Lower lobe of right lung (tissue), 2 donors: ENCODE measurements at places on chromosomes 12 and 14. TPM values are rescaled to one million over a fixed set of nuclear protein-coding genes. Genes with fewer than 3 reads are reported as not detected.
A peak's percentile ranks its signal among the peaks of the same experiment; 100 is the strongest.

LRRC10 gene
- not detected for total RNA-seq

FAM181A gene
- 6.4 TPM for total RNA-seq

MSI1 gene
- 0.44 TPM for total RNA-seq

NOPCHAP1 gene
- total RNA-seq: 11.7 TPM

CELA1 gene
- total RNA-seq: not detected

OTUB2 gene
- total RNA-seq: 1.9 TPM

MYH6 gene
- total RNA-seq: 0.62 TPM

KRT3 gene
- total RNA-seq: not detected

LTBP2 gene
- 39.5 TPM for total RNA-seq

ADAM21 gene
- 0.24 TPM for total RNA-seq

DAZAP2 gene
- 259 TPM for total RNA-seq

TSPAN8 gene
- total RNA-seq: 15.3 TPM

KRT6B gene
- total RNA-seq: not detected

ANKRD52 gene
- total RNA-seq: 27.8 TPM

SLC38A1 gene
- 45.8 TPM for total RNA-seq

LMNTD1 gene
- total RNA-seq: 2.6 TPM

GRCh38 chr12:113201187-113202177 is 16.0 kb downstream of the RITA1 start:
- no peak overlapping the region for H3K27ac ChIP-seq
- H3K36me3 ChIP-seq: no peaks in the 10 kb centered on the region
- no peaks in the 10 kb centered on the region for H3K27me3 ChIP-seq
- no peak overlapping the region for H3K4me3 ChIP-seq
- no peak for DNase-seq

GRCh38 chr12:79233341-79233781 is 368.8 kb downstream of the SYT1 start:
- no peak overlapping the region for H3K4me3 ChIP-seq
- H3K27me3 ChIP-seq: no peaks in the 10 kb centered on the region
- no peaks in the 10 kb centered on the region for H3K36me3 ChIP-seq

DNA sequence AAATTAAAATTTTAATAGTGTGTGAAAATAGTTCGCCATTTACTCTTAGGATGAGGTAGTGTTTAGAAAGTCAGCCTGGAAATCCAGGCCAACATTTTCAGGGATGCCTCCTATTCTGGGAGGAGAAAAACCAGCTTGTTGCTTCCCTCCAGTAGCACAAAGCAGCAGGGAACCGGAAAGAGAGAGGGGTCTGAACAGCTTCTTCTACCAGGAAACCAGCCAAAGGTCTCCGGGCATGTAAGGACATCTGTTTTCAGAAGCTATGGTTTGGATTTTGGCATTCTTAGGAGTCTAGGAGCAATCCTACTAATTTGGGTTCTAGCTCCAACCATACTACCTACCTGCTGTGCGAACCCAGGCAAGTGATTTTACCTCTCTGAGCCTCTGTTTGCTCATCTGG is 85.3 kb downstream of the DPF3 start:
- H3K4me3 ChIP-seq: no peak overlapping the region
- H3K27me3 ChIP-seq: no peaks in the 10 kb centered on the region
- H3K27ac ChIP-seq: no peak overlapping the region
- H3K4me1 ChIP-seq: no peaks in the 10 kb centered on the region

GRCh38 chr12:29159661-29160060 is 10.6 kb downstream of the FAR2 start:
- DNase-seq: no peak
- no peak overlapping the region for H3K4me3 ChIP-seq
- H3K4me1 ChIP-seq: peaks cover 41% of the 10 kb centered on the region
- no peaks in the 10 kb centered on the region for H3K27me3 ChIP-seq
- H3K27ac ChIP-seq: no peak overlapping the region

- DNase-seq: no peak
- no peaks in the 10 kb centered on the region for H3K36me3 ChIP-seq
- peaks cover 7% of the 10 kb centered on the region for H3K4me1 ChIP-seq
- H3K27me3 ChIP-seq: no peaks in the 10 kb centered on the region
Measured at GRCh38 chr12:76460807-76461206, 98.8 kb downstream of the OSBPL8 start.

DNA sequence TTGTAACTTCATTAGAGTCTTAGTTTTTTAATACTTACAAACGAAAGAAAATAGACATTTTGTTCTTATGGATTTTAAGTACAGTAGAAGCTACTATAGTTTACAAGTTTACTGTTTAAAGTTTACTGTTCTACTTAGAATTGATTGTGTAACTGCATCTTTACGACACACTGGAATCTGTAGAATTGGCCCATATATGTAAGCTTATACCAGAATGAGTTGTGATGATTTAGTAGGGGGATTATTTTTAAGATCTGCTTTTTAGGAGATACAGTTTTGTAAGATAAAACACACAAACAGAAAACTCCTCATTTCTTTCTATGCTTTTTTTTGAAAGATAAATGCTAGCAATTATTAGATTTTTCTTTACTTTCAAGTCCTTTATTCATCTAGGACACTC is 30.2 kb upstream of the NAV3 start:
- H3K27ac ChIP-seq: no peak overlapping the region
- no peaks in the 10 kb centered on the region for H3K4me1 ChIP-seq
- no peak for DNase-seq
- no peaks in the 10 kb centered on the region for H3K36me3 ChIP-seq
- no peaks in the 10 kb centered on the region for H3K27me3 ChIP-seq

GRCh38 chr14:73188501-73188911 is 48.8 kb upstream of the PAPLN start:
- H3K36me3 ChIP-seq: peaks cover 70% of the 10 kb centered on the region
- DNase-seq: no peak
- H3K27me3 ChIP-seq: no peaks in the 10 kb centered on the region
- no peak overlapping the region for H3K4me3 ChIP-seq

GRCh38 chr12:97910559-97910958 is 448.0 kb downstream of the RMST start:
- no peak overlapping the region for H3K27ac ChIP-seq
- no peak for DNase-seq
- no peaks in the 10 kb centered on the region for H3K27me3 ChIP-seq

- H3K27ac ChIP-seq: no peak overlapping the region
- DNase-seq: no peak
- H3K36me3 ChIP-seq: no peaks in the 10 kb centered on the region
Measured at GRCh38 chr12:26231470-26231869, 36.1 kb downstream of the SSPN start.

- no peaks in the 10 kb centered on the region for H3K36me3 ChIP-seq
- DNase-seq: no peak
- H3K4me1 ChIP-seq: peaks cover 9% of the 10 kb centered on the region
- H3K27me3 ChIP-seq: no peaks in the 10 kb centered on the region
Measured at GRCh38 chr12:32115404-32116104, 8.9 kb downstream of the BICD1 start.

DNA sequence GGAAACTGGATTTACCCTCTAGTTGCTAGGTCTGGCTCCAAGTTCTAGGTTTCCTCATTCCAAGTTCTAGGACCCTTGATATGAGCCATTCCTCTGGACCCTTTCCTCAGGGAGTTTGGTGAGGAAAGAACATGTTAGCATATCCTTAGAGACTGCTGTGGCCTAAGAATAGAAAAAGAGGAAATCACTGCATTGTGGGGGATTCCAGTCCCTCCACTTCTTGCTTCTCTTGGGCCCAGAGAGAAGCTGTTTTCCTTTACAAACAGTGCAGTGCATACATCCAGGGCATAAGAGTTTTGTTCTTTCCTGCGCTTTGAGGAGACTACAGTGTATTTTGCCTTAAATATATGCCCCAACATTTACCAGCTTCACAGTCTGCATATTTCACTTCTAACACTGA is 59.0 kb downstream of the LLPH start:
- DNase-seq: no peak
- H3K4me1 ChIP-seq: no peaks in the 10 kb centered on the region
- H3K4me3 ChIP-seq: no peak overlapping the region
- H3K27me3 ChIP-seq: no peaks in the 10 kb centered on the region

- no peak for DNase-seq
- no peak overlapping the region for H3K27ac ChIP-seq
- peaks cover 23% of the 10 kb centered on the region for H3K27me3 ChIP-seq
- peaks cover 5% of the 10 kb centered on the region for H3K4me1 ChIP-seq
Measured at GRCh38 chr12:109544955-109545531, 28.3 kb downstream of the MMAB start.

- no peak overlapping the region for H3K27ac ChIP-seq
- no peak for DNase-seq
- no peak overlapping the region for H3K4me3 ChIP-seq
- peaks cover 95% of the 10 kb centered on the region for H3K36me3 ChIP-seq
Measured at GRCh38 chr14:39083127-39083526, 19.9 kb downstream of the SEC23A start.

GRCh38 chr12:80472236-80472635 is 28.2 kb downstream of the PTPRQ start:
- H3K4me3 ChIP-seq: no peak overlapping the region
- H3K27me3 ChIP-seq: no peaks in the 10 kb centered on the region
- H3K36me3 ChIP-seq: no peaks in the 10 kb centered on the region
- H3K27ac ChIP-seq: no peak overlapping the region

GRCh38 chr14:103056322-103057027 is 874 bp downstream of the CDC42BPB start:
- peaks cover 44% of the 10 kb centered on the region for H3K4me1 ChIP-seq
- peak overlapping the region; percentile 99 for H3K4me3 ChIP-seq
- peak overlapping the region; percentile 97 for H3K27ac ChIP-seq
- H3K27me3 ChIP-seq: no peaks in the 10 kb centered on the region
- peaks cover 5% of the 10 kb centered on the region for H3K36me3 ChIP-seq

- no peaks in the 10 kb centered on the region for H3K27me3 ChIP-seq
- no peak for DNase-seq
- no peak overlapping the region for H3K27ac ChIP-seq
- no peaks in the 10 kb centered on the region for H3K36me3 ChIP-seq
- no peak overlapping the region for H3K4me3 ChIP-seq
Measured at GRCh38 chr12:12764824-12765223, 20.6 kb upstream of the APOLD1 start.

- no peak overlapping the region for H3K4me3 ChIP-seq
- no peak for DNase-seq
- H3K27me3 ChIP-seq: no peaks in the 10 kb centered on the region
- H3K4me1 ChIP-seq: no peaks in the 10 kb centered on the region
Measured at GRCh38 chr12:117523971-117524370, 162.5 kb upstream of the NOS1 start.

GRCh38 chr14:106840991-106841390 is 1314.6 kb downstream of the TMEM121 start:
- no peaks in the 10 kb centered on the region for H3K36me3 ChIP-seq
- H3K4me3 ChIP-seq: no peak overlapping the region
- H3K4me1 ChIP-seq: peaks cover 33% of the 10 kb centered on the region
- no peak overlapping the region for H3K27ac ChIP-seq
- no peak for DNase-seq

GRCh38 chr14:62364161-62364560 is 601.9 kb downstream of the SNAPC1 start:
- H3K27ac ChIP-seq: no peak overlapping the region
- no peak for DNase-seq
- H3K4me3 ChIP-seq: no peak overlapping the region
- no peaks in the 10 kb centered on the region for H3K36me3 ChIP-seq
- H3K27me3 ChIP-seq: no peaks in the 10 kb centered on the region

GRCh38 chr12:132078190-132078589 is 65.9 kb downstream of the DDX51 start:
- H3K27me3 ChIP-seq: no peaks in the 10 kb centered on the region
- H3K4me3 ChIP-seq: no peak overlapping the region
- DNase-seq: no peak
- no peaks in the 10 kb centered on the region for H3K4me1 ChIP-seq
- H3K36me3 ChIP-seq: peaks cover 76% of the 10 kb centered on the region
- H3K27ac ChIP-seq: peak overlapping the region; percentile 21

GRCh38 chr12:103503546-103504480 is 8.0 kb upstream of the C12orf42 start:
- H3K4me3 ChIP-seq: no peak overlapping the region
- H3K36me3 ChIP-seq: no peaks in the 10 kb centered on the region
- DNase-seq: peak; percentile 61

GRCh38 chr12:48169011-48169410 is 11.7 kb upstream of the ASB8 start:
- H3K36me3 ChIP-seq: no peaks in the 10 kb centered on the region
- no peak overlapping the region for H3K27ac ChIP-seq
- H3K4me3 ChIP-seq: no peak overlapping the region

- no peak for DNase-seq
- no peak overlapping the region for H3K27ac ChIP-seq
- no peaks in the 10 kb centered on the region for H3K27me3 ChIP-seq
- no peaks in the 10 kb centered on the region for H3K36me3 ChIP-seq
Measured at GRCh38 chr12:128305336-128305892, 38.4 kb downstream of the TMEM132C start.

DNA sequence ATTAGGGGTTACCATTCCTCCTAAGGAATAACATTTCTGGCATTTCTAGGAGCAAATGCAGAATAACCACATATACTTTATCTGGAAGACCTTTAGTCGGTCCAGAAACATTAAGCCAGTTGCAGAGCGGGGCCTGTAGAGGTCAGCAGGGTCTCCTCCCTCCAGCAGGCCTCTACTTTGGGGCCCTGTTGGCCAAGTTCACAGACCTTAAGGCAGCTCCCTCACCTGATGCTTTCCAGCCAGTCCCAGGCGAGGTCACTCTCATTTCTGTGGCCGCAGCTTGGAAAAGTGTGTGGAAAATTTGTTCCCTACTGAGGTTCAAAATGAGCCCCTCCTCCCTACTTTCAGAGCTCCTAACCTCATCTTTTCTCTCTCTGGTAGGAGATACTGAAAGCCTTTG is 74.1 kb downstream of the ESR2 start:
- H3K36me3 ChIP-seq: peaks cover 97% of the 10 kb centered on the region

GRCh38 chr14:95488376-95489213 is 27.9 kb downstream of the SYNE3 start:
- H3K27me3 ChIP-seq: no peaks in the 10 kb centered on the region
- DNase-seq: no peak
- no peaks in the 10 kb centered on the region for H3K36me3 ChIP-seq
- peaks cover 26% of the 10 kb centered on the region for H3K4me1 ChIP-seq

DNA sequence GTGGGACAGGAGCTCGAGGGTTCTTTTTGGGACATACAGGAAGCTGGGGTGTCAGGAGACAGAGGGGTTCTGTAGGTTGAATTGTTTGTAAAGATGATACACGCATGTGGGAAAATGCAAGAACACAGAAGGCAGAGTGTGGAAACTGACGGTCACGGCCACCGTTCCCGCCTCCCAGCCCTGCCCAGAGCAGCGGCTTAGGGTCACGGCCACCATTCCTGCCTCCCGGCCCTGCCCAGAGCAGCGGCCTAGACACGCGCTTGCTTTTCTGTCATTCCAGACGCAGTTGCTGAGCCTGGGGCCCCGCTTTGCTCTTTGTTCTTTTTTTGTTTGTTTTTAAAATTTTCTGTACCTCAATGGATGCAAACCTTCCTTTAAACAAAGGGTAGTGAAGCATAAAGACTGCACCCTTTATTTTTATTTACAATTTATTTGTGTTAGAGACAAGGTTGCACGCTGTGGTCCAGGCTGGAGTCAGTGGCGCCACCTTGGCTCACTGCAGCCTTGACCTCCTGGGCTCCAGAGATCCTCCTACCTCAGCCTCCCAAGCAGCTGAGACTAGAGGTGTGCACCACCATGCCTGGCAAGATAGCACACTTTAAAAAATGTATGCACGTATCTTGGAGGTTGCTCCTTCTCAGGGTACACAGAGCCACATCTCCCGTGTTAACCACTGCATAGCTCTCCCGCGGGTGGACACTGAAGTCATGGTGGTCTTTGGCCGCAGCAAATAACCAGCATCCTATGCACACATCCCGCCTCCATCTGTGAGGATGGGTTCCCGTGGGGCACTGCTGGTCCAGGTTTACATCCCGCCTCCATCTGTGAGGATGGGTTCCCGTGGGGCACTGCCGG is 142.3 kb downstream of the ADGRD1 start:
- no peak overlapping the region for H3K4me3 ChIP-seq
- no peak overlapping the region for H3K27ac ChIP-seq
- H3K36me3 ChIP-seq: peaks cover 8% of the 10 kb centered on the region

GRCh38 chr12:45577844-45578399 is 151.6 kb upstream of the ARID2 start:
- no peak for DNase-seq
- no peaks in the 10 kb centered on the region for H3K36me3 ChIP-seq
